ENCODE measurements at places on chromosomes 1 and 21.

- DNase-seq, result no peak
Observed at GRCh38 chr1:2125350-2126211, 69.0 kb downstream of the FAAP20 start.

DNA sequence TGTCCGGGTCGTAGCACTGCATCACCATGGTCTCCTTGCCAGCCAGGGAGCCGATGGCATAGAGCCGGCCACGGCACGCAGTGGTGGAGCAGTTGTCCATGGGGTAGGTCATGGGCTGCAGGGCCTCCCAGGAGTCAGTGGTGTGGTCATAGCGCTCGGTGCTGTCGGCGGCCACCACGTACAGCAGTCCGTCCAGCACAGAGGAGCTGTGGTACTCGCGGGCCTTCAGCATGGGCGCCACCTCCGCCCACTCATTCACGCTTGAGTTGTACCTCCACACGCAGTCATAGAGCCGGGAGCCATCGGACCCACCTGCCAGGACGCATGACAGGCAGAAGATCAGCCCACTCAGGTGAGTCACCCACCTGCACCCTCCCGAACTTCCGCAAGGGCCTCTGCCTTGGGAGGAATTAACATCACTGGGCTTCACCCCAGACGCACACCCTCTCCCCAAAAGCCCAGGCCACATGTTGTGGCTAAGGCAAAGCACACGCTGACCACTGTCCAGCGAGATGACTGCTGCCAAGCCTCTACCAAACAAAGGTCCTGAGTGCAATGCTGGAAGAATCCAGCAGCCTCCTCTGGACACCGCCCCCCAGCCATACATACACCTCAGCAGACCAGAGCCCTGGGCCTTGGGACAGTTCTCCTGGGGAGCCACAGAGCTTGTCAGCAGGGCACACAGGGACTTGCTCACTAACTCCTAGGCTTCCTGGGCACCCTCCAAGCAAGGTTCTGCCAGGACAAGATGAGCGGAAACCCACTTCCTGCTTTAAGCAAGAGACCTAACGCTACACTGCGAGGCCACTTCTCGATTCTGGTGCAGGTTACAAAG, 3.3 kb downstream of the KLHL21 start:
- DNase-seq, result peak; percentile 53

GRCh38 chr21:35227786-35228185, 178.7 kb upstream of the RUNX1 start:
- DNase-seq, result no peak

DNA sequence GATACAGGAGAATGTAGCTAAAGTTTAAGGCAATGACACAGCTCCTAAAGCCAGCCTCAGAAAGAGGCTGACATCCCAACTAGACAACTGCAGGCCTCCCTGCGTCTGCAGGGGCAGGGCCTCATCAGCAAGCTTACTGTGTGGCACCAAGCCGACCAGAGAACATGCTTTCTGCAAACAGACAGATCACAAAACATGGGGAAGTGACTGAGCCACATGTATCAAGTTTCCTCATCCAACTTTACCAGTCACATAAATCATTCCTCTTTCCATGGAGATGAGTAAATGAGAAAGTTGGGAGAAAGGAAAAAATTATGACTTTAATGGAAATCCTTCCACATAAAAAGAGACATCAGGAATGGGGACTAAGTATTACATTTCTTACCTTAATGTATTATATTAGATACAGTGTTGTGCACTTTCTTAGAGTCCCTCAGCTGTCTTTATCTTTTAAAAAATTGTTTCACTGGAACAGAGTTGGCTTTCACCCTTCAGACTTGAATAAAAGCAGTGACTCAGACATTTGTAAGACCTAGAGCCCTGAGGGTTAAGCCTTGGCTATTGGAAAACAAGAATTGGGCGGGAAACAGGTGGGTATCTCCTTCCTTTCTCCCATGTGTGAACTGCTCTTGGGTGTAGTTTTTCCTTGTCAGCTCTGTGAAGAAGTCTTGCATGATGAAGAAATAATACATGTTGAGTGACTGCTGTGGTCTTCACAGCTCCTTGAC, 305.7 kb upstream of the SNX7 start:
- no peak for DNase-seq

GRCh38 chr1:99784809-99785255, 18.4 kb upstream of the FRRS1 start:
- no peak for DNase-seq

DNA sequence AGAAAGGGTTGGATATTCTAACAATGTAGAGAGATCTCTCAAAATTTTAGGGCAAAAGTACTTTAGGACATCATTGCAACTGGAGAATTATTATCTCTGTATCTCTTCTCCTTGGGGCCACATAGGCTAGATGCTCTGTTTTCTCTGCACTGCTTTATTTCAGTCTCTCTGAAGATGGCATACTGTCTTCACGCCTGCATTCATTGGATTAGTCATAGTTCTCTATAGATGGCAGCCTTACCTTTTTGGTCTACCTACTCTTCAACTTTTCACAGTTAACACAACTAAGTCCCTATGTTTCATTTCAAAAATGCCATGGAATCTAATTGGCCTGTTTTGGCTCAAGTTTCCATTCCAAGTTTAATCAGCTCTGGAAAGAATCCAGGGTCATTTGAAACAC, 1623.3 kb upstream of the B3GALT2 start:
- no peak for DNase-seq

DNA sequence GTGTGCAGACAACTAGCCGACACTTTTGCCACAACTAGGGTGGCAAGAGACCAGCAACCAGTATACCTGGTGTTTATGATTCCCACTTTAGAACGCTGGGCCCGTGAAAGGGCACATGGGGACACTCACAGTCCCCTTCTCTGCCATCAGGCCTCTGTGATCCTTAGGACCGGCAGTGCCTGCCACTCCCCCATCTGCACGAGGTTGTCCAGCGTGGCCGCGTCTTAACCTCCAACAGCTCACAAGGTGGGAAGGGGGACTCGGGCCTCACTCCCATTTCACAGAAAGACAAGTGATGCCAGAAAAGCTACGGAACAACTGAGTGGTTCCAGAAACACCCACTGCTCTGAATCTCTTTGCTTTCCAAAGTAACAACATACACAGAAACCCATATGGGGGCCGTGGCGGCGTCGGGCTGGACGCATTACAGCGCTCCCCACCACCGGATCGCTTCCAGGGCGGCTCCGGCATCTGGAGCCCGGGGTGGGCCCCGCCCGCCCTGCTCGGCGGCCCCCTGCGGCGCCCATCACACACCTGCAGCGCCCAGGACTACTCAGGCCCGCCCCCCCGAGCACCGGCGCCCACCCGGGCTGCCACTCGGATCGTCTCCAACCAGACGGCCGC, 1.0 kb downstream of the ZNF496 start:
- DNase-seq, result no peak

- no peak for DNase-seq
Observed at GRCh38 chr1:81340239-81340638, 460.5 kb upstream of the ADGRL2 start.

GRCh38 chr1:160401487-160401805, 1.1 kb downstream of the VANGL2 start:
- no peak for DNase-seq

- no peak for DNase-seq
Observed at GRCh38 chr1:164477343-164477742, 81.6 kb upstream of the PBX1 start.

DNA sequence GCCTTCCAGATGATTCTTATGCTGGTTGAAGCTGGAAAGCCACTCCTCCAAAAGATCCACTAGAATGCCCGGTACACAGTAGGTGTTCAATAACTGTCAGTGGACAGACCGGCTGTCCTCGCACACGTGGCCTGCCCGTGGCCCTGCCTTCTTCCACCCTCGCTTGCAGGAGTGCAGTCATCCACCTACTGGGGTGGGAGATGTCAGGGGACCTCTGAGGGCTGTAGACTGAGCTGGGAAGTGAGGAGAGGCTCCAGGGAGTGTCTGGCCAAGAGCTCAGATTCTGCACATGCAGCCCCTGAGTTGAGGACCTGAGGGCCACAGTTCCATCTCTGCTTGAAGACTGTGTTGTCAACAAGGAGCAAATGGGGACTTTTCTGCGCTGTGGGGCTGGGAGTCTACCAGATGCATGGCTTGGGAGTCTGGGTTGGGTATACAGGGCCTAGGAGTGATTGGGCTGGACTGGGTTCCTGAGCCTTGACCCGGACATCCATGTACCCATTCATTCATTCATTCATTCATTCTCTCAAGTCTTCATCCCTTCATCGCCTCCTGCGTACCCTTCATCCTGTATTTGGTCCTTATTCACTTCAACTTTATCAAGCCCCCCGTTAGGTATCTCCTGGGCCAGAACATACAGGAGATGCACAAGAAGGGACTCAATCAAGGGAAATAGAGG, 4.2 kb upstream of the TNFRSF1B start:
- DNase-seq, result no peak

DNA sequence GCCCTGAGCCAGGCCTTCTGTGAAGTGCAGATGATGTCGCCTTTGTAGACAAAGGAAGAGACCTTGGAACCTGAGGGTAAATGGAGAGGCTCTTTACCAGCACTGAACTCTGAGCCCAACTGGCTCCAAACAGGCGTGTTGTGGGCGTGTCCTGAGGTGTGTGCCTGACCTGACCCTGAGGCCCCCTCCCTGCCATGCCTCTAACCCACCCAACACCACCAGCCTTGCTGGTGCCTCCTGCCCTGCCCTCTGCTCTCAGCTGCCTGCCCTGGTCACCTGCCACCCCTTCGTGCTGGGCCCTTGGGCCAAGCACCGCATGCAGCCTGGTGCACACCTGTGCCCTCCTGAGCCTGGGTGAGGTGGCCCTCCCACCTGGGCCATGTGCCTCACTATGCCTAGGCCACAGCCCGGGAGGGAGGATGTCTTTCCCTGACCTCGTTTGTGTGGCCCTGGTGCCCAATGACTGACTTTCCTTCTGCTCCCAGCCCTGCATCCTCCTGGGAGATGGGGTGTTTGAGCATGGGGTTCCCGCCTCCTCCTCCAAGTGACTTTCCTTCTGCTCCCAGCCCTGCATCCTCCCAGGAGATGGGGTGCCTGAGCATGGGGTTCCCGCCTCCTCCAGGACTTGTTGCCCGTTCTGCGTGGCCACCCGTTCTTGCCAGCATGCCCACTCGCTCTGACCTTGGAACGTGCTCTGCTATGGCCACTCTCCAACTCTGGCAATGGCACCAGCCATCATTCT, 157.0 kb downstream of the PCBP3 start:
- no peak for DNase-seq

- DNase-seq, result no peak
Observed at GRCh38 chr1:114388432-114389003, 122.5 kb downstream of the TRIM33 start.

- DNase-seq, result no peak
Observed at GRCh38 chr1:247352175-247352574, 20.5 kb upstream of the ZNF496 start.

GRCh38 chr1:246003442-246003730, 503.7 kb downstream of the SMYD3 start:
- DNase-seq, result no peak

DNA sequence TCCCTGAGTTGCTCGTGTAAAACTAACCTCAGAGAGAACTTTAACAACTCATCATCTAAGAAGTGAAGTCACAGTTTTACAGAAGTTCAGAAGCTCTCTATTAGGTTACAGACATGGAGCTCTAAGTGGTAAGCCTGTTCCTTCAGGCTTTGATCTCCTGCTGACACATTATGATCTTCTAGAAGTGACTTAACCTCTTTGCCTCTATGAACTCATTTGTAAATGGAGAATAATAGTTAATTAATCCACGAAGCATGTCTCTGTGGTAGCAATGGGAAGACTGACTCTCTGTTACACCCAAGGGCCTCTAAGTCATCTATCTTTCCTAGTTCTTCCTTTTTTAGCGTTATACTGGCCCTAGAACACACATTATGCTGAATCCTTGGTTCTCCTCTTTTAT, 157.9 kb upstream of the NRIP1 start:
- DNase-seq, result no peak

- no peak for DNase-seq
Observed at GRCh38 chr1:208194944-208195343, 49.2 kb downstream of the PLXNA2 start.

DNA sequence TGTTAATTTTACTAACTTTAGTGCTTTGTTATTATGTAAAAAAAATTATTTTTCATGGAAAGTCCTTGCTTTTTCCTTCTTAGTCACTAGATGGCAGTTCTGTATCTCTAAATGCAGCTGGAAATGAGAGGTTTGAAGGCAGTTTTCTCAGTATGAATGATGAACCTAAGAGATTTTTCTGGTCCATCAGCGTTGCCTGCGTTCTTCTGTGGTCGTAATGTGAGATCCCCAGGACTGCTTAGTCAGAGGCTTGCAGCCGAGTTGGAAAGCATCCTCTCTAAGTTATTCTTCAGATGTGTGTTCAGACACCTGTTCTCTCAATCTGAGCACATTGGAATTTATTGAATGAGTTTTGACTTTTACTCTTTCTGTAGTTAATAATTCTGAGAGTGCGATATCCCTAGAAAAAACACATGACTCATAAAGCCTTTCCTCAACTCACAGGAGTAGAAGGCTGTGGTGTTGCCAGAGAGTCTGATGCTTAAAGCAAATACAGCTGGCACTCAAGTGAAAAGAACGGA, 99.3 kb downstream of the FMN2 start:
- DNase-seq, result no peak

- no peak for DNase-seq
Observed at GRCh38 chr1:52192436-52192835, 50.5 kb downstream of the ZFYVE9 start.

DNA sequence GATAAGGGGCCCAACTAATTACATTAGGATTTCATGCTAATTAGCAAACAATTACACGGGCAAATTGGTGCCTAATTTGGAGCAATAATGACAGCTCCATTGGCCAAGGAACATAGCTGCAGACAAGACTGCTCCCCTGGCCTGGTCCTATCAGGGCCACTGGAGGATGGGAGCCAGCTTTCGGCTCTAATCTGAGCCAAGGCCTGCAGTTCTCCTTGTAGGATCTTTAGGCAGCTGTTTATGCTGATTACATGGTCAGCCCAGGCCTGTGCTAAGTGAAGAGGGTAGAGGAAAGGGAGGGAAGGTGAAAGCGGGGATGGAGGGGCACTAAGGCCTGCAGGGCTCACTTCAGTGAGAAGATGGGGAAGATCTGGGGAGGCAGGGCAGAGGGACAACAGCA, 12.4 kb upstream of the ADGRB2 start:
- no peak for DNase-seq

GRCh38 chr1:59100708-59101374, 196.1 kb upstream of the FGGY start:
- no peak for DNase-seq

GRCh38 chr21:31265366-31266013, 78.6 kb downstream of the TIAM1 start:
- DNase-seq, result no peak

DNA sequence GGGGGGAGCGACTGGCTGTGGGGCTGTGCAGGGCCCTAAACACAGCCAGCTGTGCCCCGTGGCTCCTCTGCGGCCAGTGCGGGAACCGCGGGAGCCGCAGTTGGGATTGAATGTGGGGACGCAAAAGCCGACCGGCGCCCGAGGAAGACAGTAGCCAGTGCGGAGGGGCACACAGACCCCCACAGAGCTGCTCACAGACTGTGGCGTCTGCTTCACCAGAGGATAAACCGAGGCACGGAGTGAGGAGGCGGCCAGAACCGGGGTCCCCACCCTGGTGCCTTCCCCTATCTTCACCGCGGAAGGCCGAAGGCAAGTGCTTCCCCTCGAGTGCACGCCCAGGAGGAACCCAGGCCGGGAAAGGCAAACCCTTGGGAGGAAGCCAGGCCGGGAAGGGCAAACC, 8.7 kb upstream of the TMEM52 start:
- DNase-seq, result no peak
